ENCODE measurements at places on chromosomes 4 and X.

DNA sequence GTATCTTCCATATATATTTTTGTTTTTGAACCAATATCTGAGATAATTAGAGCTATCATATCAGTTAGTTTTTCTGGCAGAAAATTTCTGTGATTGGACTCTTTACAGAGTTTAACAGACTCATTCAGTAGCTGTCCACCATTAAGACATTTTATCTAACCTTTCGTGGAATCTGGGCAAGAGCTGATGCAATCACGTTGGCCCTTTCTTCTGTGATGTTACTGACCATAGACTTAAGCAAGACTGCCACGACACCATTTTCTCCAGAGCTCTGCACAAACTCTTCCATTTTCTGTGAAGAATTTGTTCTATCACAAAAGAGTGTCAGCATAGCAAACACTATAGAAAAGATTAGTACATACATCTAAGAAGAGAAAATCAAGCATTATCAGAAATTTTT, 41.8 kb upstream of the UGT2B15 start:
- DNase-seq = no peak

GRCh38 chrX:15146515-15146914, 123.4 kb downstream of the ASB9 start:
- DNase-seq = no peak

GRCh38 chrX:36927712-36928111, 80.5 kb upstream of the FAM47C start:
- DNase-seq = no peak

- no peak for DNase-seq
These were observed 37.6 kb downstream of the UBQLN2 start for GRCh38 chrX:56600987-56601386.

GRCh38 chrX:114210879-114211278, 373.0 kb upstream of the HTR2C start:
- no peak for DNase-seq

DNA sequence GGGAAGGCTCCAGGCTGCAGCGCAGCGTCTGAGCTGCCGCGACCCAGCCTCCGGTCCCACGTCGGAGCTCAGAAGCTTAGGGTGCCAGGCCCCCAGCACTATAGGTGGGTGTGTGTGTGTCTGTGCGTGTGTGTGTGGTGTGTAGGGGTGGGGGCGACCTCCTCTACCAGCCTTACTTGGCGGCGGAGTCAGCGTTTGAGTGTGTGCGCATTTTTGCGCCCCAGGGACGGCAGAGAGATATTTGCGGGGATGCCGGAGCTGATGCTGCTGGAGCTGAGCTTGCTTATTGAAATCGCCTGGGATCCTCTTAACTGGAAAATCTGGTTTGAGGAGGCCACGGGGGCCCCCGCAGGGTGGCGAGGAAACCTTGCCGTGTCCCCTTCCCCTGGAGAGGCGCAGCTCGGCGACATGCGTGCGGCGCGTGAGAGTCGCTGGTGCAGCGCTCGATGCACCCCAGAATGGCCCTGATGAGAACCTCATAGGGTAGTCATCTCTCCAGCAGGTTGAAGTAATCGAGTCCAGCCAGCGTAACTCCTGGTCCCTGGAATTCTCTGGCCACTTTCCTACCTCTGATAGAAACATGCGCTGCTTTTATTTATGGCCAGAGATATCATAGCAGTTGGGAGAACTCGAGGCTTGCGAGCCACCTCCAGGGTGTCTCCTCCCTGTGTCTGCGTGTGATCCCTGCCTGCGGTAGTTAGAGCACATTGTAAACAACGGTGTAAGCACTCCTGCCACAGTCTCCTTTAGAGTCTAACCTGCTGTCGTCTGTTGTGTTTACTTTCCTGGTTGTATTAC, 2.7 kb downstream of the ADGRL3 start:
- DNase-seq = no peak

GRCh38 chrX:116236666-116237065, 66.1 kb downstream of the AGTR2 start:
- DNase-seq = no peak

GRCh38 chr4:96955226-96955625, 1115.3 kb downstream of the PDHA2 start:
- no peak for DNase-seq

- DNase-seq = no peak
These were observed 15.5 kb downstream of the NAT8L start for GRCh38 chr4:2074588-2074987.

DNA sequence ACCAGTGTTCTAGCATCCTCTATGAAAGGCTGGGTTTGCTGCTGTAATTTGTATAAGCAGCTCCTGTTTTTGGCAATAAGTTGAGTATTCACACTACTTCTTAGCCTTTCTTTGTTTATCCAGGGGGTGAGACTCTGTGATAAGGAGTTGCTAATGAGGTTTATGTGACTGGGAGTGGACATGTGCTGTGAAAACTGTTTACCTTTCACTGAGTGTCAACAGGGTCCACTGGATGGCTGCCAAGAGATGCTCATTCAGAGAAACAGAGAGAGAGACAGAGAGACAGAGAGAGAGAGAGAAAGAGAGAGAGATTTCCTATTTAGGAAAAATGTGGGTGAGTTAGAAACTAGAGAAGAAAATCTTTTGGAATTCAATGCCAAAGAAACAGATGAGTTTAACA, 233.9 kb downstream of the CHIC2 start:
- DNase-seq = no peak

GRCh38 chrX:26613956-26614355, 398.0 kb downstream of the MAGEB5 start:
- DNase-seq = no peak

DNA sequence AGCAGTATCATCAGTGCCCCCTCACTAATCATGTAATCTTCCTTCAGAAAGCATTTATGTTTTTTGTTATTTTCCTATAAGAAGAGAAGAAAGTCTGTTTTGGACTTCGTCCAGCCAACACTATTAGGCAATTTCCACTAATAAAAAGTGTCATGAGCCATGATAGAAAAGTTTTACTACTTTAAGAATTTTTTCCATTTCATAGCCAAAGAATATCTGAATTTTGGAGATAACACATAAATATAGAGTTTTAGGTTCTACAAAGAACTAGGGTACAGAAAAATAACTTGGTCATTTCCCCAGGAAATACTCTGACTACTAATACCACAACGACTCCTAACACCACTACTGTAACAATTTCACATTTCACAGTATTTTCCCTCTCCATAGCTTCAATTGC, 41.8 kb upstream of the VEGFC start:
- DNase-seq = no peak

DNA sequence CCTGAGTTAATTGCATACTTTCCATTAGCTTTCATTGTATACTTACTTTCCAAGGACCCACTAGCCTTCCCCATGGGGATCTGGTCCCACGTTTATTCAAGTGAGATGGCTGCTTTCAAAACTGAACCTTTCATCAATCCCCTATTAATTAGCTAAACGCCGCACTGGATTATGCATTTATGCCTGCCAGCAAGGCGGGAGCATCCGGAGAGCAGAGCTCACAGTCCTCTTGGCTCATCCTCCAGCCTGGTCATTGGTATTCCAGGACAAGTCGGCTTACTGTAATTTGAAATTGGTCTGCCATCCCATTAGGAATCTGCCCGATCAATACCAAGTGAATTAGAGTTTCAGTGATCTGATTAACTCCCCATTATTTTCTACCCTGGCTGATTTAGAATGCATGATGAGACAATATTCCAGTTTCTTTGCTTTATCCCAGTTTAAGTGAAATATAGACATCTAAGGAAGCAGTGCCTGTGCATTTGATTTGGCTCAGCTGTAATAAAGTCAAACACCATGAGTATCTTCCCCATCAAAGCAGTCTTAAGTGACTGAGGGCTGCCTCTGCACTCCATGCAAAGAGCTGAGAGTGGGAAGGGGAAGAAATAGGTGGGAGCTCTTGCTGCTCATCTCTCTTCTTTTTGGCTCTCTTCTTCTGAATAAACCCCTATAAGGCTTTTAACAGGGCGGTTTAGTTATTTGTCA, 411.4 kb downstream of the GPAT3 start:
- no peak for DNase-seq

- no peak for DNase-seq
These were observed 13.3 kb downstream of the SLC2A9 start for GRCh38 chr4:10007793-10008608.

DNA sequence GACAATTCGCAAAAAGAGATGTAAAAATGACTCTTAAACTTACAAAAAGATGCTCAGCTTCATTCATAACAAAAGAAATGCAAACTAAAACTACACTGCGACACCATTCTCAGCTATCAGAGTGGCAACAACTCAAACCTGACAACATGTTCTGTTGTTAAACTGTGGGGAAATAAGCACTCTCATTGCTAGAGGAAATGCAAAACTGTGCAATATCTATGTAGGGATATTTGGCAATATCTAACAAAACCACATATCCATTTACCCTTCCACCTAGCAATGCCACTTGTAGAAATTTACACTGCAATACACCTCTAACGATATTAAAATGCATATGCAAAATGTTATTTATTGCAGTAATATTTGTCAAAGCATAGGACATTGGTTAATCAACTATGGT, 78.3 kb upstream of the EGFL6 start:
- no peak for DNase-seq

- no peak for DNase-seq
These were observed 37.6 kb downstream of the SLC7A11 start for GRCh38 chr4:138204507-138204906.

DNA sequence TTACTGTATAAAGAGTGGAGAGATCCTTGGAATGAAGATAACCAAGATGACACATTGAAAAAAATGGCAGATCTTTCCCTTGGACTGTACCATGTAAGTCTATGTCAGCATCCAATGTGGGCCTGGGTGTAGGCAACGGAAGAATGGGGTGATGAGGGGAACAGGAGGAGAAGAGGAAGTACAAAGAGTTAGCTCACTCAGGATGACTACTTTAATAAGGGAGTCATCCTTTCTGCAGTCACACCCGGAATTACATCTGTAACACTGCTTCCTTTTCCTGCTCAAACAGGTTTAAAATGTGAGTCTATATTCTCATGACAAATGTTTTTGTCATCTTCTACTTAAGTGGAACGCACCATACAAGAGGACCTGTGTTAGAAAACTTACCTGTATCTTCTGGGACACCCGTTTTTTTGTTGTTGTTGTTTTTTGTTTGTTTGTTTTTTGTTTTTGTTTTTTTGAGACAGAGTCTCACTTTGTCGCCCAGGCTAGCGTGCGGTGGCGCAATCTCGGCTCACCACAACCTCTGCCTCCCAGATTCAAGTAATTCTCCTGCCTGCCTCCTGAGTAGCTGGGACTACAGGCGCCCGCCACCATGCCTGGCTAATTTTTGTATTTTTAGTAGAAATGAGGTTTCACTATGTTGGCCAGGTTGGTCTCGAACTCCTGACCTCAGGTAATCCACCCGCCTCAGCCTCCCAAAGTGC, 18.0 kb downstream of the HPSE start:
- DNase-seq = no peak

DNA sequence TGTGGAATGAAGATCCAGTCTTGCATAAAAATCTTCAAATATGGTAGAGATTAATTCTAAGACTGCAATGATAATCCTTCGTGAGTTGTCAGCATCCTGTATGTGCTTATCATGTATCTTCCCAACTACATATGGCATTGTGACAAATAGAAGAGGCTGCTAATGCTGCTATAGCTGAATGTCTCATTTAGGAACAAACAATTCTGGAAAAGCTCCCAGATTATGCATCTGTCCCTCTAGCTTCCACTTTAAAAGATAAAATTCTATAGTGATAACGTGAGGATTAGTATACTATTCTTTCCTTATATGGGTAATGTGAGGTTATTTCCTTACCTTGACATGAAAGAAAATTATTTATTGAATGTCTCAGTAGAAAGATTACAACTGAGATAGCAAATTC, 930.9 kb downstream of the DMD start:
- no peak for DNase-seq

- DNase-seq = no peak
These were observed 1953.1 kb upstream of the ADGRL3 start for GRCh38 chr4:59247032-59247431.

GRCh38 chrX:121336831-121337421, 289.5 kb downstream of the GLUD2 start:
- no peak for DNase-seq

GRCh38 chrX:123358457-123358856, 174.4 kb downstream of the GRIA3 start:
- DNase-seq = no peak

DNA sequence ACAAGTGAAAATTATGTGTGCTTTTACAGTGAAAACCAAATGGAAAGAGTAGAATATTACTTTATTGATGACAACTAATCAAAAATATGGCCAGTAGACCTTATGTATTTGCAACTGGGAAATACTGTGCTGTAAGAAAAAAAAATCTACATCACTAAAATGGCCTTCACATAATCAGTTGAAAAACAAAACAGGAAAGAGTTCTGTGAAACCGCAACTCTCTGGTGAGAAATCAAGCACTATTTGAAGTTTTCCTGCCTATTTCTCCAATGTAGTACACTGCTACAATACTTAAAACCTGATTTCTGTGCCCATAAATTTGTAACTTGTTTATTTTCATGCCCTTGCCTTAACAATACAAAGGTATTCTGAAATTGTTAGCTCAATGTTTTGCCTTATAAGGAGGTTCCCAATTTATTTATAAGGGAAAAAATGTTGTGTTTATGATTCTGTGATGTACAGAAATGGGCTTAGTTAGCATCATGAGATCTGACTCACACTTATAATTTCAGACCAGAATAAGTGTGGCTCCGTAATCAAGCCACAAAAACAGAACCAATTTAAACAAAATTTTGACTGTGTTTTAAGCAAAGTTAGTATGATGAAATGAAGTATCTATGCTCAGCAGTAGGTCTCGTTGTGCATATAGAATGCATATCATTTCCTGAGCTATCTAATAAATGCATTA, 147.1 kb downstream of the FAT4 start:
- DNase-seq = no peak

DNA sequence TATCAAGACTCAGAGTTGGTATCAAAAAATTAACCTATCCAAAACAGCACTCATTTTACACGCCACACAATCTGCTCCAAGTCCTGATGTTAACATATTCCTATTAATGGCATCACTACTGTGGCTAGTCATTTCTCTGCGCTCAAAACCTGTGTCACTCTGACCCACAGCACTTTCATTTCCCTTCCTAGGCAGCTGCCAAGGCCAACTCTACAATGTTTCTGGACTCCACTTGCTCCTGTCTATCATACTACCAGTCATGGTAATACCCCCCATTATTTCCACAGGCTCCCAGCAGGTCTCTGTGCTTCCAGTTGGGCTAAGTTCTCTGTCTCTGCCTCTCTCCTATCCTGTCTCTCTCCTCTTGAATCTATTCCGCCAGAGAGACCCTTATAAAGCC, 323.6 kb downstream of the NR3C2 start:
- no peak for DNase-seq

- no peak for DNase-seq
These were observed 28.4 kb downstream of the ALPK1 start for GRCh38 chr4:112325530-112325929.

- no peak for DNase-seq
These were observed 134.6 kb downstream of the KDM6A start for GRCh38 chrX:45007598-45007997.

- DNase-seq = no peak
These were observed 30.5 kb upstream of the NSG1 start for GRCh38 chr4:4356106-4357041.

- DNase-seq = no peak
These were observed 41.1 kb downstream of the ADRA2C start for GRCh38 chr4:3807311-3807710.
